ENCODE measurements at places on chromosomes 1 and 21.
A peak's percentile ranks its signal among the peaks of the same experiment; 100 is the strongest.

DNA sequence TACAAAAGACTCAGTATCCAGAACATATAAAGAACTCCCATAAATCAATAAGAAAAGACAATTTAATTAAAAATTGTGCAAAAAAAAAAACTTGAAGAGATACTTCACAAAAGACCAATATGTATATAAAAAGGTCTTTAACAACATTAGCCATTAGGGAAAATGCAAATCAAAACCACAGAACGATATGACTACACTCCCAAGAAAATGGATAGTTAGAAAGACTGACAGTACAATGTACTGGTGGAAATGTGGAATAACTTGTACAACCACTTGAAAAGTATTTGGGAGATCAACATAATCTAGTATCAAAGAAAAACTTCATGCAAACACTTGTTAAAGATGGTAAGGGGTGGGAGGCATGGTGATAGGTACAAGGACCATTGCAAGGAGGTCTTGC lies 3.9 kb upstream of the CLCA1 start:
- DNase-seq = no peak

DNA sequence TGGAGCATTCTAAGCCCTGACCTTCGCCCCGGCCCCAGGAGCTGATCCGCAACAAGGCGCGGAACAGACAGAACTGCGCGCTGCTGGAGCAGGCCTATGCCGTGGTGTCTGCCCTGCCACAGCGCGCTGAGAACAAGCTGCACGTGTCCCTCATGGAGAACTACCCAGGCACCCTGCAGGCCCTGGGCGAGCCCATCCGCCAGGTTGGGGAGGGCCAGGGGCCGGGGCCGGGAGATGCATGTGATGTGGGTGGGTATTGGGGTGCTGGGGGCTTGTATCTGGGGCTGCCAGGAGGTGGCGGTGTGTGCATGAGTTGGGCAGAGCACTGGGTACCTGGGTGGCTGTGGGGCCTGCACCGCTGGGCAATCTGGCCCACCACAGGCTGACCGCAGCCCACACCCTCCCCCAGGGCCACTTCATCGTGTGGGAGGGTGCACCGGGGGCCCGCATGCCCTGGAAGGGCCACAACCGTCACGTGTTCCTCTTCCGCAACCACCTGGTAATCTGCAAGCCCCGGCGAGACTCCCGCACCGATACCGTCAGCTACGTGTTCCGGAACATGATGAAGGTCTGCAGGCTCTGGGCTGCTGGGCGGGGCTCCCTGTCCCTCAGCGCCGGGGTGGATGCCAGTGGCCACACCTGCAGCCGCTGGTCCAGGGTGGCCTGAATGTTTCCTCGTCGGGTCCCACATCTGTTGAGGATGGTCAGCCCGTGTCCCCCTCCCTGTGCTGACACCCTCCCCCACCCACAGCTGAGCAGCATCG lies 65.8 kb downstream of the TRIM11 start:
- DNase-seq = peak; percentile 15

DNA sequence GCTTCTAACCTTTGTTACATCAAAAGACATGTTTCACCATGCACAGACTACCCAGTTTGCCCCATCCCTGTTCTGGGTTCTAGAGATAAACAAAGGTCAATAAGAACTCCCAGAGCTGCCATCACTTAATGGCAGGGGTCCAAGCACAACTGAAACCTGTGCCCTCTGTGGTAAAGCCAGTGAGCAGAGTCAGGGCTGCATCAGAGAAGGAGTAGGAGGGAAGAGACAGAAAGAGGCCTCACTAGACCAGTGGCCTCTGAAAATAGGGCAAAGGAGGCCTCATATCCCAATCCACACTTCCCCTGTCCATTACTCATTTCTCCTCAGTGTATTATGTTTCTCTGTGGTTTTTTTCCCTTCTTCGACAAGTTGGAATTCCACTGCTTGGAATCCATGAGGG lies 10.2 kb downstream of the ATP1A2 start:
- no peak for DNase-seq

DNA sequence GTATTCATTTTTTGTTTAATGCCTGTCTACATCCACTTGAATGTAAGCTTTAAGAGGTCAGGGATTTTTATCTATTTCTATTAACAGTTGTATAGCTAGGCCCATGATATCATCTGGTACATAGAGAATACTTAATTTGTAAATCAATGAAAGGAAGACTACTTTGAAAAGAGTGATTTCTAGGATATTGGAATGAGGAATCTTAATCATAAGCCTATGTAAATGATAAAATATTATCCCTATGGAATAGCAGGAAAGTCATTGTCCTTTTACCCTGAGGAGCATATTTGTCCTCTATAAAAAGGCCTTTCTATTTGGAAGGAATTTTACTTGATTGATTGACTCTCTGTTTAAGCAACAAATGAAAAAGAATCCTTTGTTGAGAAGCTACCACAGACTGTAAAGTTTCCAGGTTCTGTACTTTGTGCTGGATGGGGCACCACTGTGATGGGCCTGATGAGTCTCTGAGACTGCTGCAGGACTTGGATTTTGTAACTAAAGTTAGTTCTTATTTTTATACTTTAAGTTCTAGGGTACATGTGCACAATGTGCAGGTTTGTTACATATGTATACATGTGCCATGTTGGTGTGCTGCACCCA lies 53.8 kb downstream of the MAST2 start:
- DNase-seq = no peak

DNA sequence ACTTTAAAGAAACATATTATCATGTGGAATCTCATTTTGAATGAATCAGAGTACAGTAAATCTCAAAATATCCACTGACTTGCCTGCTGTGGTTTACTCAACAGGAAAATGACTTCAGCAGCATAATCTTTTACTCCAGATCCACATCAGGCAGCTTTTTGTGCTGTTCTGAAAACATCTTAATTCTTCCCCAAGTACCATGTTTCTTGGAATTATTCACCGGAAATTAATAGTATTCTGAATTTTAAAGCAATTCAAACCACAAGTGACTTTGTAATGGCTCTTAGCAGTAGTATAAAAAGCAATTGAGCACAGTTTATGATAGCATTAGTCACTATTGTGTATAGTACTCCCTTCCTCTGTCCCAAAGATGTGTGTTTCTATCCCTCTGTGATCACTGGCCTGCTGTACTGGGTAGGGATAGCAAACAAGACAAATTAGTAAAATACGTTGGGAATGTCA lies 64.2 kb upstream of the ERRFI1 start:
- no peak for DNase-seq

DNA sequence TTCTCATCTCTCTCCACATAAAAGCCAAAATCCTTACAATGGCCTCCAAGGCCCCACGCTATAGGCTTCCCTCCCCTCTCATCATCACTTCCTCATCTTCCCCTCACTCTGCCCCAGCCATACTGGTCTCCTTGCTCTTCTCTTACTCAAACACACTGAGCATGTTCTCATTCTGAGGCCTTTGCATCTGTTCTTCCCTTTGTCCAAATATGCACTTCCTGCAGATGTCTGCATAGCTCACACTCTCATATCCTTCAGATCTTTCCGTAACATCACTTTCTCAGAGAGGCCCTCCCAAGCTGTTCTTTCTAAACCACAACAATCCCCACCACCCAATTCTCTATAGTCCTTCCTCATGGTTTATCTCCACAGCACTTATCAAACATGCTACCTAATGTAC lies 284.1 kb downstream of the HHIPL2 start:
- DNase-seq = no peak

DNA sequence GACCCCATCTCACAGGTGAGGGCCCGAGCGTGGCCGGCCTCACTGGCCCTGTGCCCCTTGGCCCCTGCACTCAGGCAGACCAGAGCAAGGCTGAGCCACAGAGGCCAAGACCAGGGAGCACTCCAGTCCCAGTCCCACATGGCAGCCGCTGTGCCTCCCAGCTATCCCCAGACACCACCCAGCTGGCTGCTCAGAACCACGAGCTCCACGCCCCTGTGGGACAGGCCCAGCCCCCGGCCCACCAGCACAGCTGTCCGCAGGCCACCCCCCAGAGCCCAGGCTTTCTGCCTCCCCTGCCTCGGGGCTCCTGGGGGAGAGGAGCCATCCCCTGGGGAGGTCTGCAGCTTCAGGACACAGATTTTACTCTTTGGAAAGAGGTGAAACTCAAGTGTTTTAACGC lies 9.1 kb upstream of the C1QTNF12 start:
- DNase-seq = no peak

- no peak for DNase-seq
Observed at GRCh38 chr1:179589509-179589908, 2.1 kb upstream of the TDRD5 start.

DNA sequence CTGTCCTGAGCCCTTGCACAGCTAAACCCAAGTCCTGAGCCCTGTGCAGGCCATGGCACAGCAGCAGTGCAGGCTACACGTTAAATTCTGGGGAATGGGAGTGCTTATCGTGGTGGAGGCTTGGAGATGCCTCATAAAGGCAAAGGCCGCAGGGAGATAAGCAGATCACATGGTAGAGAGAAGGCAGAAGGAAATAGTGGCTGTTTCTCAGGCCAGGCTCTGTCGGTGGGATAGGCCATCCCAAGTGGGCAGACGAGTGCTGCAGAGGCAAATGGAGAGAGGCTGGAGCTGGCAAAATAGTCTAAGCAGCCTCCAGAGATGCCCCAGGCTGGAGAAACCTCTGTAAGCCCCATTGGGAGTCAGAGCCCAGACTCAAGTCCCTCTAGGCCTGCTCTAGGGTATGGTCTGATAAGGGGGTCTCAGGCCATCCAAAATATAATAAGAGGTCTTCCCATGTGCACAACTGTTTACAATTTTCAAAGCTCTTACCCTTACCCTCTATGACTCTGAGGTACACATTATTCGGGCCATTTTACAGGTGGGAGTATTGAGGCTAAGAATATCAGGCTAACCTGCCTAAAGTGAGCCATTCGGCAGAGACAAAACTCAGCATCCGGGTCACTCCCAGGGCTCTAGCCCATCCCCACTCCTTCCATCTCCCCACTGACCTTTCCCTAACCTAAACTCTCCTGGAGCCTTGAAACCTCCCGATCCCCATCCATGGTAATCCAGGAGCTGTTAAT lies 79.6 kb downstream of the NKAIN1 start:
- no peak for DNase-seq

DNA sequence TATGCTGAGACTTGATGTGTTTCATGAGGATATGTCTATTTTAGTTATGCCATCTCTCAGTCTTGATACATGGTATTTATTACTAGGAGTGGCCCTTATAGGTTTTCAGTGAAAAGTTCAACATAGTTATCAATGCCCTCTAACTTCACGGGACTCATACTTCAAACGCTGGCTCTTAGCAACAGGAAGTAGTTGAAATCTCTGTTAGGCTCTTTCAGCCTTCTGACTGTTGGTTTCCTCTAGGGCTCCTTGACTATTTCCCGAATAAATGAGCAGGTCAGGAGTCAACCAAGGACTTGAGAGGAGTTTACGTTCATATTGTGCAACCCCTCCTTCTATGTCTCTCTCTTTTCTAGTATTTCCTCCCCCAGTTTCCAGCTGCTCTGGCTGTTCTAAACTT lies 141.8 kb downstream of the RGS7 start:
- no peak for DNase-seq

GRCh38 chr1:30600706-30601105 lies 122.7 kb downstream of the MATN1 start:
- DNase-seq = no peak

GRCh38 chr1:65939636-65940035 lies 146.9 kb downstream of the PDE4B start:
- DNase-seq = no peak

DNA sequence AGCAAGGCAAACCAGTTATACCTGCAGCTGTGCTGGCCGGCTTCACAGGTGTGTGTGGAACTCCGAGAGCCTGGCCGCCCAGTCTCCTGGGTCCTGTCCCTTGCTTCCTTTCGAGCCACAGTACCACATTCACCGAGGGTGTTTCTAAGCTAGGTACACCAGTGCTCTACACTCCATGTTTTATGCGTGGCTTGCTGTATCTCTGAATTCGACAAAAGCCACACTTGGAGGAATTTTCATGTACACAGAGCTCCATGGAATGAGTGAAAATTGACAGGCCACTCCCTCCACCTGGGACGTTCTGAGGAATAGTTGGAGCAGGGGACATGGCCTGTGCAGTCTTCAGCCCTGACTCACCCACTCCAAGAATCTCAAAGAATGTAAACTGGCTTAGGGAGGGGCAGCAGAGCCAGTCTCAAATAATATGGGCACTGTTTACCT lies 14.0 kb downstream of the ETS2 start:
- DNase-seq = no peak

DNA sequence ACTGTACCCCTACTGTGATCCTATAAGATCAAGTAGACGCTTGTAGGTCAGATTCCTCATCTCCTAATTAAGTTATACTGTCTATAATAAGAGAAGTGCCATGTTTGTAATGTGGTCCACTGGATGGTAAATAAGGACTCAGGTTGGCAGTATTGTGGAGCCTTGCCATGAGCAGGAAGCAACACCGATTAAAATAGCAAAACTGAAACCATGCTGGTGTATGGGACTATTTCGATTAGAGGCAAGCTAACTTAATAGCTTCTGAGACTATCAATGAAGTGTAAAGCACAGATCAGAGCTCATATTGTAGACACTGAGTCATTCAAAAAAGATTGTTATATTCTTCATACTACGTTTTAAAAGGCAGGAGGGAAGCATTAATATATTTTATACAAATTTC lies 348.8 kb downstream of the HHAT start:
- no peak for DNase-seq

All from activated T-cell treated with anti-CD3 and anti-CD28 coated beads, Interleukin-2, amount 50 U/mL, for 1 hour (primary cell).